Karpas-422 (cell line): ENCODE measurements at places on chromosomes 7 and 10.

DNA sequence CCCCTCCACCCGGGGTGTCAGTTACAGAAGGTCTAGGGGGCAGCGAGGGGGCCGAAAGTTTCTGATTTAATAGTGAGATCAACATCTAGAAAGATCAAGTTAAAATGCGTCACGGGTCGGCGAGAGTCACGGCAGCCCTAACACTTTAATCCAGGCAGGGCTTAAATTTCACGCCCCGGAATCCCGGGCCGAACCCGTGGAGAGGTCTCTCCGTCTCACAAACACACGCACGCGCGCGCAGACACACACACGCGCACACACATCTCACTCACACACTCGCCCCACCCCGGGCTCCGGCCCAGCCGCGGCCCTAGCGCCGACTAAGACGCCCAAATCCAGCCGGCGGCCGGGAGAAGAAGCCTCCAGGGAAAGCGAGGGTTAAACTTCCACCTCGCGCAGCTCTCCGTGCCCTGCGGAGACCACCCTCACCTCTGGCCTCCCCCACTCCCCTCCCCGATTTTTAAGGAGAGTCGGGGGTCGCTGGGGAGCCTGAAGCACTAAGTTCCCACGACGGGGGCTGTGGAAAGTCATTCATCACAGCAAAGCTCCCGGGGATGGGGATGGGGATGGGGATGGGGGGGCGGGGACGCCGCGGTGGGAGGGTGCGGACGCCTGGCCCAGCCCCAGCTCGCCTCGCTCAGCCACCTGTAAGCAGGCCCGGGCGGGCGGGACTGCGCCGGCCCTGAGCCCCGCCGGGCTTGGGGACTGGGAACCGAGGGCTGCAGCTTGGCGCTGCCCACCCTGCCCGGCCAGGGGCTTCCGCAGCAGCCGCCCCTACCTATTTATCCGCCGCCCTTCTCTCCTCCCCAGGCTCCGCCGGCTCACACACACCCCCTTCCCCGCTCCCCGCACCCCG, 1.6 kb downstream of the PDGFA start:
- no peak for DNase-seq

DNA sequence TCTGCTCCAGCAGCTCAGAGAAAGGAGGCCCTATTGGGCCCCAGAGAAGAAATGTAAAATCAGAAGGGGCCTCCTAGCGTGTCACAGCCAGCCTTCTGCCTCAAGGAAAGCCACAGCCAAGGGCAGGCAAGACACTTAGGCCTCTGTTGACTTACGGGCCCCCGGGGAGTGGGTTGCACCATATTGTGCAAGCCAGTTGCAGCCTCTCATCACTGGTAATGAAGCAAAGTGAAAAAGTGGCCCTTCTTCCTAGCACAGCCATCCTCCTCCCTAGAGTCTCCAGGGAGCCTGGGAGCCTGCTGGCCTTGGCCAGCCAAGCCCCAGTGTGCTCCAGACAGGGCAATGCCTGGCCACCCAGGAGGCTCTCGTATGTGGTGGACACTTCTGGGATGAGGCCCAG, 56.2 kb upstream of the GDF10 start:
- no peak for DNase-seq

DNA sequence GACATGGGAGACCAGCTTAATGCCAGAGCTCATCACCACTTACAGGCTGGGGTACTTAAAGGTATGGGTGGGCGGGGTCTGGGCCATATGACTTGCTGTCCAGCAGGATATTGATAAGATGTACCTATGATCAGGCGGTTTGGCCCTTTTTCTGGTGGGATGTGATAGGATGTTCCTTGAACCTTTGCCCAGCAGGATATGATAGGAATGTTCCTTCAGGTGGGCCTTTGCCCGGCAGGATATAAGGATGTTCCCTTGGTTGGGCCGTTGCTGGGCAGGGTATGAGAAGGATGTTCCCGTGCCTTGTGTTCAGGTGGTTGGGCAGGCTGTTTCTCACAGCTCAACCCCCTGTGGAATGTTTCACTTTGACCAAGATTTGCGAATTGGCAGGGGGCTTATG, 187.2 kb upstream of the CXCL12 start:
- no peak for DNase-seq

DNA sequence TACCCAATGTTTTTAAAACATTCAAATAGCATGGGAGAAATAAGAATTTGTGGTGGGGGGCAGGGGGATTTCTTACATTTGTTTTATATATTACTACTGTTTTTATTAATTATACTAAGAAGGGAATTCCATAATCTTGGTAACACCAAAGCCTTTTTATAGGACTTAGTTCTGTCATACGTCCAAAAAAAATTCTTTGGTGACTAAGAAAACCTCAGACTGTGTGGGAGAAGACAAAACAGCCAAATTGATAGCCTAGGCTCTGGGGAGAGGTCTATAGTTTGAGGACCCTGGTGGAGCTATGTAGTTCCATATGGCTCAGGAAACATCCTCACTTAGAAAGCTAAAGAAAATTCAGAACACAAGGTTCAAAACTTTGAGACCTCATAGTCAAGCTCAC, 23.4 kb downstream of the ACSM6 start:
- no peak for DNase-seq

DNA sequence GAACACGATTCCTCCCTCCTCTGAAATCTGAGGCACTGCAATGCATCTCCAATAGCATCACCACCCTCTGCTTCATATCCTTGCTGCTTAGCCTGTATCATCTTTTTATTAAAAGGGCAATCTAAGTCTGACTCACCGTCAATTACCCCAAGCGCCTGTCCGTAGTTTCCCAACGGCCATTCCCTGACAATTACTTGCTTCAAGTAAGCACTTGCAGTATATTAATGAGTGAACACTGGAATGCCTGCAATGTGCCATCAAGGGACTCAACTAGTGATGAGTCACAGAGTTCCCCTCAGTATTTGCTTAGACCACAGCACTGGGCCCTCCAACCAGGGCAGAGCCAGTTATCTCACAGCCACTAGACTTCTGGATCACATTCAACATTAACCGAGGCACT, 19.5 kb upstream of the PPP1R3C start:
- DNase-seq: no peak

GRCh38 chr7:7432979-7433378, 102.7 kb downstream of the COL28A1 start:
- DNase-seq: no peak

DNA sequence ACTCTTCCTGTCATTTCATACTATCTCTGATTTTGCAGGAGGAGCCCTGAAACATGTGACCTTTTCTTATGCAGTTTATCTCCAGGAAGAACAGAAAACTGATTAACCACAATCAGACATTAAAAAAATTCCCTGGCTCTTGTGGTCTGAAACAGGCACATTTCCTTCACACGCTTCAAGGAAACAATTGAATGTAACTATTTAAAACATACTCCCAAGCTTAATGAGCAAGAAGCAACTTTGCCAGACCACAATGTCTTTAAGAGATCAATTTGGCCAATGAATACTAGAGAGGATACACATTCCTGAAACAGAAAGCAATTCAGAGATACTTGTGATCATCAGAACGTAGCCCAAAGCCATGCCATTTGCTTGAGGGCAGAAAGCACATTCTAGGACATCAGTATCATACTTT, 65.8 kb downstream of the PIP4K2A start:
- no peak for DNase-seq

DNA sequence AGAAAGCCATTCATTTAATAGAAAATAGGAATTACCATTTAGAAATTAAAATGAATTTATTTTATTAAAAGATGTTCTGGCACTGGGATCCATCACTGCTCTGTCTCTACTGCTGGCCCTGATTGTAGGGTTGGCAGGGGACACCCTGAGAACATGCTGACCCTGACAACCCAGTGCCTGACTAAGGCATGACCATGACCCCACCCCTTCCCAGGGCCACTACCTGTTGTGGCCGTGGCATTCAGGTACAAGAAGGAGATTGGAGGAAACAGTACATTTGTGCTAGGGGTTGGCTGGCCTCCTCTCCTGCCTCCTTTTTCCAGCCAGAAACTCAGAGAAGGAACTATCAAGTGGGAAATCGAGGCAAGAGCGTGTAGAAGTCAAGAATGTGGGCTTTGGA, 197.0 kb upstream of the ZMIZ1 start:
- DNase-seq: no peak

DNA sequence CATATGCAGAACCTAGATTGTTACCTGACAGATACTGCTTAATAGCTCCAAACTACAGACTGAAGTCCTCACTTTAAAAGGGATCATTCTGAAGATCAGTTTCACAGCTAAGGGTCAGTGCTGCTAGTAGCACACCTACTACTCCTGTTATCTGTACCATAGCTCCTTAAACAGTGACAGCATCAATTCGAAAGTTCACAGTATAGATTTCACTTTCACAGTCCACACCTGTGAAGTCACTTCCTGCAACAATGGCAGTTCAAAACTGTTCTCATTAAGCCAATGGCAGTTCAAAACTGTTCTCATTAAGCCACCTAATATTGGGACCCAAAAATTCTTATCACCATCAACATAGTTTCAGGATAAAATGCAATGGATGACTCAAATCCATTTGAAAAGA, 10.7 kb upstream of the FHIP2A start:
- no peak for DNase-seq

DNA sequence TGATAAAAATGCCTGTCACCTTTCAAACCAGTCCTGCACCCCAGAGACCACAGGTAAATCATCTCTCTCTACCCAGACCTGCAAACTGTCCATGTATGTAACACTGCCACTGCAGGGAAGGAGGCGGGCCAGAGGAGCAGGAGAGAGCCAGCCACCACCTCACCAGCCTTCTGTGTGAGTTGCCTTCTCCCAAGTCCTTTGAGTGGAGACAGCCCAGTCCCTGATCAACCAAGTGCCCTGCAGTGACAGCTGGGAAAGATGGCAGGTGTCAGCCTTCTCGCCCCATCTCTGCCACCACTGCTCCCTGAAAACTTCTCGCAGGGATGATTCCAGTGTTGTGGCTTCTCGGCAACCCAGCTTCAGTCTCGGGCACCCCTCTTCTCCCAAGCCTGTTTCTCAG, 42.4 kb downstream of the MTURN start:
- DNase-seq: peak; percentile 65

- no peak for DNase-seq
Observed at GRCh38 chr10:112952282-112953173, 2.5 kb downstream of the TCF7L2 start.

GRCh38 chr7:78215199-78215598, 416.6 kb downstream of the PHTF2 start:
- no peak for DNase-seq

GRCh38 chr7:130337410-130337971, 7.1 kb upstream of the CPA5 start:
- no peak for DNase-seq

DNA sequence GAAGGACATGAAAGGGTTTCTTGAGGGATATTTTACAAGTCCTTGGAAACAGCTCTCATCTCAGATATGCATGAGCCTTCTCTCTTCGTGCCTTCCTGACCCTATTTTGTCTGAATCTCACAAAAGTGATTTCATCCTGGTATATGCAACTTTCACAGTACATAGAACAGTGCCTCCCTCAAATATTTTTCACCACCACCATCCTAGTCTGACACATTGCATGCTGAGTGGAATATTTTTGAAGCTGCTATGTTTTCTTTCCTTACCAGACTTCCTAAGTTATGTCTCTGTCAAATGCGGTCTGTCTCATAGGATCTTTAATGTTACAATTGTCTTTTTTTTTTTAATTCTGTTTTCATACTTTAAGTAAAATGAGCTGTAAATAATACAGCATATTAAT, 673.3 kb upstream of the LRRN3 start:
- no peak for DNase-seq

DNA sequence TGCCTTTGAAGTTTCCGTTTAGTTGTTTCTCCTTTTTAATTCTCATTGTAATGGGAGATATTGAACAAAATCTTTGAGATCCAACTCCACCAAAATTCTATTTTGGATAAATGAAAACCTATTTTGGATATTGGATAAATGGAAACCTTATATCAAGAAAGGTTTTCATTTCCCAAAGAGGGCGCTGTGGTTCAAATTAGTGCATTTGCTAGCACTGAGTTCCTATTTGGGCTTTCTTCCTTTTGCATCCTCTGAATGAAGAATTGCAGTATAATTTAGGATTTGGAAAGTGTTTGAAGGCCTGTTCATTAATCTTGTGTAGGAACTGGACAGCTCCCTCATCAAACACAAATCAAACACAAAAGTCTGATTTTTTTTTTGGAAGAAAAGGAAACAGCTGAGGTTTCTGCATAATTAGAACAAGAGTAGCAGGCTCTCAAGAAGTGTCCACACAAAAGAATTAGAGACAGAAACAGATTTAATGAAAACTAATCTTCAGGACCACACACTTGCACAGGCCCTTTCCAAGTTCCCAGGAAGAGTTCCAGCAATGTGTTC, 80.8 kb upstream of the KLF14 start:
- DNase-seq: peak; percentile 72
